ENCODE measurements at places on chromosomes 2 and 18. TPM values are rescaled to one million over a fixed set of nuclear protein-coding genes. Genes with fewer than 3 reads are reported as not detected.

Gene UGT1A3
- not detected for total RNA-seq

Gene EML6
- 0.54 TPM for total RNA-seq

- no peak for DNase-seq
These were observed 105.7 kb downstream of the TPO start for GRCh38 chr2:1518867-1519530.

- DNase-seq = no peak
These were observed 242.7 kb downstream of the ASXL3 start for GRCh38 chr18:33820517-33821371.

GRCh38 chr2:52054824-52055223, 1022.9 kb upstream of the NRXN1 start:
- DNase-seq = no peak

GRCh38 chr2:216574586-216574985, 58.6 kb upstream of the IGFBP2 start:
- DNase-seq = no peak

DNA sequence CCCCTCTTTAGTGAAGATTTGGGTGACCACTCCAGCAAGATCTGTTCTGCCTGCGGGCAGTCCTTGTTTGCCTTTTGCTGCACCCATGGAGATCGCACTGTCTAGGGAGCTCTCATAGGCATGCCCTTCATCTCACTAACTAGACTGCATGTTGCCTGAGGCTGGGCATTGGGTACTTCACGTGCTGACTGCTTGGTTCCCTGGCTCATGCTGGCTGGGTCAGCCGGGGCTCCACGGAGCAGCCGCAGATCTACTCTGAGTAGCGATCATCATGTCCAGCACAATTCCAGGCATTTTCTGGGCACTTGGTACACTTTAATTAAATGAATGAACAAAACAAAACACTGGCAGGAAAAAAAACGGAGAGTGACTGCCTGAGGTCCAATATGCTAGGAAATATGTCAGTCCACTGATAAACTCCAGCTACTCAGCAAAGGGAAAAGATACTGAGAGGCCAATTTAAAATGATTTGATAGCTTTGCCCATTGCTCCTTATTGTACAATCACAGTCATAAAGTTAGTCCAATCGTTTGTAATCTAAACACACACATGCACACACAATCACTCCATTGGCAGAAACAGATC, 220.3 kb downstream of the C1D start:
- no peak for DNase-seq

- DNase-seq = no peak
These were observed 105.5 kb upstream of the GLI2 start for GRCh38 chr2:120630031-120630701.

- DNase-seq = no peak
These were observed 39.7 kb downstream of the DHX57 start for GRCh38 chr2:38835990-38836389.
